OCI-LY7 (cell line): ENCODE measurements at places on chromosomes 12 and 14. TPM values are rescaled to one million over a fixed set of nuclear protein-coding genes. Genes with fewer than 3 reads are reported as not detected.

GRCh38 chr12:107558141-107558815, 127.3 kb upstream of the PWP1 start:
- DNase-seq = no peak

GRCh38 chr14:80390906-80391305, 179.6 kb upstream of the DIO2 start:
- DNase-seq = no peak

ZNF268 gene
- 17.9 and 21.4 TPM in 2 replicates for total RNA-seq

TAS2R9 gene
- total RNA-seq = not detected in 2 replicates

GRCh38 chr12:132026061-132026795, 76.5 kb downstream of the EP400 start:
- DNase-seq = no peak

DNA sequence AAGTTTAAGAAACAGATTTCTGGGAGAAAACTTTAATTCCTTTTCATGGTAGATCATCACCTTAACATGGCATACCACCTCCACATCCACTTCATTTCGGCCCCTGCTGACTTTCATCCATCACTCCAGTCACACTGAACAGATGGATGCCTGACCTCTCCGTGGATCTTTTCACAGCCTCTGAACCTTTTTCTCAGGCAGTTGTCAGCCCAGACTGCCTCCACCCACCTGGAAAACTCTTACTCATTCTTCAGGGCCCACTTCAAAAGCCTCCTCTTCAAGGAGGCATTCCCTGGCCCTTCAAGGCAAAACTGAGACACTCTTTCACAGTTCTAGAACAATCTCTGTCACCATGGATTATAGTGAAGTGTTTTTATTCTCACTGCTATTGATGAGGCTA, 52.9 kb downstream of the GXYLT1 start:
- DNase-seq = no peak

GRCh38 chr12:52029685-52030084, 21.6 kb upstream of the NR4A1 start:
- DNase-seq = no peak

- DNase-seq = peak; percentile 65
Observed at GRCh38 chr14:104800015-104800770, 708 bp upstream of the ZBTB42 start.

DNA sequence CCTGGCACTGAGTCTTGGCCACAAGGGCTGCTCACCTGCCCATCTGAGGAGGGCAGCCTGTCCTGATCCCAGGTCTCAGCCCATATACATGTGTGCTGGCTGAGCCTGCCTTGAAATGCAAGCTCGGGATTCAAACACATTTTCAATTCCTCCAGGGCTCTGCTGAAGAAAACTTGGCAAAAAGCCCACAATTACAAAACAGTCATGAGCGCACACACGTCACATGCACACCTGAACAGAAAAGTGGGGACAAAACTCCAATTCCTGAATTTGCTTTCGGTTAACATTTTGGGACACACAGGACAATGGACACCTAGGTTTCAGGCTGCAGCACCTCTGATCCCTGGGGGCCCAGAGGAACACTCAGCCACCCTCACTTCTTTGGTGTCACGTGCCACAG, 113.9 kb downstream of the RBM19 start:
- no peak for DNase-seq

DNA sequence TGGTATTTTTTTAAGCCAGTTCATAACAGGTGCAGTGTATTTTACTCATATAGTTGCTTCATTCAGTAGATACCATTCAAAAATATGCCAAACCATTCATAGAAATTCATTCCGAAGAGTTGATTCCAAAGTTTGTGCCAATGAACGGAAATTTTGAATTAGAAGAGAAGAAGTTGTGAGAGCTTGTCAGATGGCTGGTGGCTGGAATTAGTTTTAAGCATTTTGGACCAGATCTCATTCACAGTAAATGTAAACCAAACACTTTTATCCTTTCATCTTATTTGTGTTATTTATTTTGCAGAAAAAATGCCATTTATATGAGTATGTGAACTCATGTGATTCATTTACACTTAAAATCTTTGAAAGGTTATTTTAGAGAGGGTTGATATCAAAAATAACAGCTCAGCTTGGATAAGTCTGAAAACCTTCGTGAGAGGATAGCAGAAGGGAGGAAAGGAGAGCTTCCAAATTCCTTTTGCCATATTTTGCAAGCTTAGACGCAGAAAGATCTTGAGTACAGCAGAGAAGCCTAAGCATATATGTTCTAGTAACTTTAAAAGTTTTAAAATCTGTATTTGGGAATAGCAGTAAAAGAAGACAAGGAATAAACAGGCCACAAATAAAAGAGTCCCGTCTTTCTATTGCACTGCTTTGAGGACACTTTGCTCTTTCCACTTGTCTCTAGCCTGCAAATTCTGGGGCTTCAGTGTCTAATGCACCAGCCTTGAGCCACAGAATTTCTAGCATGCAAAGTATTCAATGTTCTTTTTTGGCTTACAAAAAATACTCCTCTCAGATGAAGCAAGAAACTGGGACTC, 253.6 kb upstream of the FLRT2 start:
- DNase-seq = no peak

TEX52 gene
- total RNA-seq = 0.29 TPM in 1 of 2 replicates, not detected in the other

DNA sequence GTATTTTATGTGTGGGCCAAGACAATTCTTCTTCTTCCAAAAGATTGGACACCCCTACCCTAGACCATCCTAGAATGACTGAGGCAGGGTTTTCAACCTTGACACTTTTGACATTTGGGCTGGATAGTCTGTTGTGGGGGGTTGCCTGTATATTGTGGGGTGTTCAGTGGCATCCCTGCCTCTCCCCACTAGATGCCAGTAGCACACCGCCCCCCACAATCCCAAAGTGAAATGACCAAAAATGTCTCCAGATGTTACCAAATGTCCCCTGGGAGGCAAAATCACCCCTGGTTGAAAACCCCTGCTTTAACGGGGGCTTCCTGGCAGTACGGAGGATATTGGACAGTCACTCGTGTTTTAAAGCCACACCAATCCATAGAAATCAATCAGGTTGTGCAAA, 219.6 kb downstream of the PHETA1 start:
- DNase-seq = no peak

KRT78 gene
- not detected in 2 replicates for total RNA-seq

BHLHE41 gene
- not detected in 2 replicates for total RNA-seq

DNA sequence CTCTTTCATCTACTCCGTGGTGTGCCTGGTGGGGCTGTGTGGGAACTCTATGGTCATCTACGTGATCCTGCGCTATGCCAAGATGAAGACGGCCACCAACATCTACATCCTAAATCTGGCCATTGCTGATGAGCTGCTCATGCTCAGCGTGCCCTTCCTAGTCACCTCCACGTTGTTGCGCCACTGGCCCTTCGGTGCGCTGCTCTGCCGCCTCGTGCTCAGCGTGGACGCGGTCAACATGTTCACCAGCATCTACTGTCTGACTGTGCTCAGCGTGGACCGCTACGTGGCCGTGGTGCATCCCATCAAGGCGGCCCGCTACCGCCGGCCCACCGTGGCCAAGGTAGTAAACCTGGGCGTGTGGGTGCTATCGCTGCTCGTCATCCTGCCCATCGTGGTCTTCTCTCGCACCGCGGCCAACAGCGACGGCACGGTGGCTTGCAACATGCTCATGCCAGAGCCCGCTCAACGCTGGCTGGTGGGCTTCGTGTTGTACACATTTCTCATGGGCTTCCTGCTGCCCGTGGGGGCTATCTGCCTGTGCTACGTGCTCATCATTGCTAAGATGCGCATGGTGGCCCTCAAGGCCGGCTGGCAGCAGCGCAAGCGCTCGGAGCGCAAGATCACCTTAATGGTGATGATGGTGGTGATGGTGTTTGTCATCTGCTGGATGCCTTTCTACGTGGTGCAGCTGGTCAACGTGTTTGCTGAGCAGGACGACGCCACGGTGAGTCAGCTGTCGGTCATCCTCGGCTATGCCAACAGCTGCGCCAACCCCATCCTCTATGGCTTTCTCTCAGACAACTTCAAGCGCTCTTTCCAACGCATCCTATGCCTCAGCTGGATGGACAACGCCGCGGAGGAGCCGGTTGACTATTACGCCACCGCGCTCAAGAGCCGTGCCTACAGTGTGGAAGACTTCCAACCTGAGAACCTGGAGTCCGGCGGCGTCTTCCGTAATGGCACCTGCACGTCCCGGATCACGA, 2.2 kb downstream of the SSTR1 start:
- DNase-seq = no peak

GDF11 gene
- total RNA-seq = 18.0 and 19.9 TPM in 2 replicates

KRT79 gene
- total RNA-seq = not detected in 2 replicates

OR6C75 gene
- not detected in 2 replicates for total RNA-seq

OR4K5 gene
- not detected in 2 replicates for total RNA-seq

MMP14 gene
- 9.0 and 11.9 TPM in 2 replicates for total RNA-seq
